NCI-H2081 (cell line): ENCODE measurements at places on chromosomes 16 and 17.

DNA sequence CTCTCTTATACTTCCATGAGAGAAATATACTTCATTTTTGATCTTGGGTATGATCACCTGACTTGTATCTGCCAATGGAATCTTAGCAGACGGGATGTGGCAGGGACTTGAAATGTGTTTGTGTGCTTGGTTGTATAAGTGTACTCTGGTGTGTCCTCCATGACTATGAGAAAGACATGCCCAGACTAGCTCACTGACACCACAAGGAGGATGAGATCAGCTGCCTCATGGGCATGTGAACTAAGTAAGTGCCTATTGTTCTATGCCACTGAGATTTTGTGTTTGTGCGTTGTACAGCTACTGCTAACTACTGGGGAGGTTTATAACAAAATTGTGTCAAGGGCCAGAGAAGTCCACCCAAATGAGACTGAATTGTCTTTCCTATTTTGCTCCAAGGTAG is 402.2 kb upstream of the SALL1 start:
- DNase-seq = no peak

- no peak for DNase-seq
These were observed 13.7 kb downstream of the ATP2A3 start for GRCh38 chr17:3950584-3950983.

GRCh38 chr17:34308371-34308770 is 10.9 kb upstream of the CCL8 start:
- DNase-seq = no peak

DNA sequence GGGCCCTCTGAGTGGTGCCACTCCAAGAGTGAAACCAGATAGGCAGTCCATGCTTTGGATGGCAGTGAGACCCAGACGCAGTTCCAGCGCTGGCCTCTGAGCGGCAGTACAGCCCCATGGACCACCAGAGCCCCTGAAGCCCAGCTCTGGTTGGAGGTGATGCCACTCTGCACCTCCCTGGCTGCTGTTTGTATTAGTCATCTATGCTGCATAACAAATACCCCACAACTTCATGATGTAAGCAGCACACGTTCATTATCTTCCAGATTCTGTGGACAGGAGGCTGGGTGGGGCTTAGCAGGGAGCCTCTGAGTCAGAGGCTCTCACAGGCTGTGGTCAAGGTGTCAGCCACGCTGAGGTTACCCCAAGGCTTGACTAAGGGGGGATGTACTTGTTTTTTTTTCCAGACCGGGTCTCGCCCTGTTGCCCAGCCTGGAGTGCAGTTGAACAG is 5.1 kb upstream of the NME4 start:
- DNase-seq = peak; percentile 59

DNA sequence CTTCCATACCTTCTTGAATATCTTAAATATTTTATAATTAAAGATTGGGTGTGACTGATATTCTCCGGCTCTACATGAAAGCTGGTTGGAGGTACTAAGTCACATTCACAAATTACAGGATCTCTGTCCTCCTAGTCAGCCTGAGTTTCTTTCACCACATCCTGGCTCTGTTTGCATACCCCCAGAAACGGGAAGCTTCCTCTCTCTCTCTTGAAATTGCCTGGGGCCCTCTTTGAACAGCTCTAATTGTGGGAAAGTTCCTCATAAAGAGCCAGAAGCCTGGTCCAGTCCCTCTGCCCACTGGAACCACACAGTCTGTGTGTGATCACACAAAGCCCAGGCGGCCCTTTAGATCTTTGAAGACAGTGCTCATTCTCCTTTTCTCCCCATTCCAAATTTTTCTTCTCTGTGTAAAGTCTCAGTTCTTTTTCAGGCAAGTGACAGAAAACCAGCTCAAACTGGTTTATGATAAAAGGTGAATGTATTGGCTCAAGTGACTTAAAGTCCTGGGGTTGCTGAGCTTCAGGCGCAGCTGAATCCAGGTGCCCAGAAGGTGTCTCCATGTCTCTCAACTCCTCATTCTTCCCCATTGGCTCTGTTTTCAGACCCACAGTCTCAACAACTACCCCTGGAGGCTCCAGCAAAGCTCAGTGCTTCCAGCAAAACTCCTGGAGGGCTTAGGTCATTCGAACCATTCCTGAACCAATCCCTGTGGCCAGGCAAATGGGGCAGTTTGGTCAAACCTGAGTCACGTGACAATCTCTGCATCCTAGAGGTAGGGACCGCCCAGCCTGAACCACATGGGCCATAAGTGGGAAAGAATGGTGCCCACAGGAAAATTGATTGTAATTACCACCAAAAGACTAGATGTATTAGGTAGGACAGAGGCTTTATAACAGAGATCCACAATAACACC is 8.5 kb upstream of the RAI1 start:
- DNase-seq = no peak

- no peak for DNase-seq
These were observed 83.2 kb upstream of the GNAO1 start for GRCh38 chr16:56108056-56108471.

GRCh38 chr17:14950216-14950615 is 314.9 kb downstream of the PMP22 start:
- DNase-seq = no peak

DNA sequence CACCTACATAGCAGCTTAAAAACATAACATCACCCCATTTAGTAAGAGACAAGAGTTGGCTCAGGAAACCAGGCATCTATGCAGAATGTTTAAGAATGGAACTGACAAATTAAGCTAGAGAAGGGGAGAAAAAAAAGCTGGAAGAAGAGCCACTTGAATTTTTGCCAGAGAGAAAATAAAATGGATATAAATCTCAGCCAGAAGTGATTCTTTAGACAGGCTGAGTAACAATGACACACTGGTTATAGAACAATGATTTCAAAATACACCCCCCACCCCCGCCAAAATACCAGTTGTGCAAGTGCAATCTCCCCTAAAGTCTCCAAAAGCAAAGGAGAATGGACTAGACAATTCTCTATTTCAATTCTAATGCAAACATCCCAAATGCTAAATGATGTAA is 22.4 kb downstream of the LSM12 start:
- no peak for DNase-seq

- DNase-seq = no peak
These were observed 538.0 kb downstream of the CDH13 start for GRCh38 chr16:83164816-83165215.

DNA sequence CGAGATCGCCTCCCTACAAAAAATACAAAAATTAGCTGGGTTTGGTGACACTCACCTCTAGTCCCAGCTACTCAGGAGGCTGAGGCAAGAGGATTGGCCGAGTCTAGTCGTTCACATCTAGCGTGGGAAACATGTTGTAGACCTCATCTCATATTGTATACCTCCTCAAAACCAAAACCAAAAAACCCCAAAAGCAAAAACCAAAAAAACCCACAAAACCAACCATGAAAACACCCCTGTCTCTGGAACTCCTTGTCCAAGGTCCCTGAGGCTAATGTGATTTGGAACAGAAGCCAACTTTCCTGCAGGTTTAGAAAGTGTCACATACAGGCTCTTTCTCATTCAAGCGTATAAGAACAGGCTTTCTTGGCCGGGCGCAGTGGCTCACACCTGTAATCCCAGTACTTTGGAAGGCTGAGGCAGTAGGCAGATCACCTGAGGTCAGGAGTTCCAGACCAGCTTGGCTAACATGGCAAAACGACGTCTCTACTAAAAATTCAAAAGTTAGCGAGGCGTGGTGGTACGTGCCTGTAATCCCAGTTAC is 29.0 kb downstream of the RAB11FIP3 start:
- no peak for DNase-seq

DNA sequence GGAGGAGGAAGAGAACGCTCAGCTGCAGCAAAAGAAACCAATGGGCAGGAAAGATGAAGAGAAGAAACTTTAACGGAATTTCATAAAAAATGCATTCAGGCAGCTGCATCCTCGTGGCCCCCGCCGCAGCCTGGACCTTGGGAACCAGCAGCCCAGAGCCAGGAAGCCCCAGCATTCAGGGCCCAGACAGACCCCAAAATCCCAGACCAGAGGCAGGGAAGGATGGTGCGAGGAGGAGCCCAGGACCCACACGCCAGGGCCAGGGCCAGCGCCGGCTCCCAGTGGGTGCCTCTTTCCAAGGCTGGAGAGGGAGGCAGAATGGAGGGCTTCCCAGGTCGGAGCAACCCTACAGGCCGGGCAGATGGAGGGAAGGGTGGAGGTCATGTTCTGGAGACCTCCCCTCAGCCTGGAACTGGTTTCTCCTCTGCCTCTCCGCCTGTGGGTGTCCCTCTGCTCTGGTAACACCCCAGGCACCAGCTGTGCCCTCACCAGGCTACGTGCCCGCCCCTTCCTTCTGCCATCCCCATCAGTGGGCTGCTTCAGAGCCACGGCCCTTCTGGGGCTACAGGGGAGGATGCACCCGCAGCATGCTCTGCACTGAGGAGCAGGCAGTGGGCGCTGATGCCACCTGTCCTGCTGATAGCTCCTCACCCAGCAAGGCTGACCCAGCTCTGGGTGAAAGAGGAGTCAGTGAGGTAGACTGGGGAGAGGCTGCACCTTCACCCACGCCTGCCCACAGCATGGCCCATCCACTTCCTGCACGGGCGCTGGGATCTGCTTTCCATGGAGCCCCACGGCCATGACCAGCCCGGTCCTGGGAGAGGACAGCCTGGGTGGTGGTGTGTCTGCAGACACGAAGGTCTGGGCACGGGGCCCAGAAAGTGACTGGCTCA is 1.2 kb upstream of the MIF4GD start:
- no peak for DNase-seq

- DNase-seq = no peak
These were observed 36.7 kb upstream of the NDRG4 start for GRCh38 chr16:58462997-58463941.

- DNase-seq = peak; percentile 35
These were observed 15.0 kb downstream of the GINS2 start for GRCh38 chr16:85673529-85674417.

GRCh38 chr17:50719924-50720794 is 756 bp downstream of the LUC7L3 start:
- DNase-seq = no peak

GRCh38 chr17:14746822-14747602 is 446.1 kb downstream of the HS3ST3B1 start:
- no peak for DNase-seq

- no peak for DNase-seq
These were observed 35.1 kb downstream of the GDE1 start for GRCh38 chr16:19486750-19487325.

DNA sequence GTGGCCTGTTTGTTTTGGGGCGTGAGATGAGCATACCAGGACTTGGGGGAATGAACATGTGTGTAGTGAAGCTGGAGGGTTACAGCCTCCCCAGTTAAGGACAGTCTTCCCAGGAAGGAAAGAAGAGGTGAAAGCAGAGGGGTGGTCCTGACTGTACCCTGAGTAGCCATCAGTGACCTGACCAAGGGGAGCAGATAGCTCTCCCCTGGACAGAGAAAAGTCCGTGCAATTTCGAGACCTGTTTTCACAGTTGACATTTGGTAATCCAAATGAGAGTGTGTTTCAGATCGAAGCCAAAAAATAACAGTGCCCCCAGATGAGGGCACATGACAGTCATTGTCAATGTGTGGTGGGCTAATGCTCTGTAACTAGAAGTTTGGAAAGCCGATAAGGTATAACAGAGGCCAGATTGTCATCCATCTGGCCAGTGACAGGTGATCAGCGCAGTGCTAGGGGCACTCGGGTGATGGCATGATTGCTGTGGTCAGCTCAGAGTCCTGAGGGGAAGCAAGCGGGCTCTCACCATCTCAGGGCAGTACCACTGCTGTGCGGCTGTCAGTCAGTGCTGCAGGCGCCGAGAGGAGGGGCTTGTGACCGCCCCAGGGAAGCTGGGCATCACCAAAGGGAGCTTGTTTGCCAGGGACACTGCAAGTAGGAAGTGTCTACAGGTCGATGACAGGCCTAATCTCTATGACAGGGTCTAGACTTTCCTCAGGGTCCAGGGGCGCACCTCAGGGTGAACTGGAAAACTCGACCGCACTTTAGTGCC is 1.1 kb upstream of the NME2 start:
- peak; percentile 20 for DNase-seq

DNA sequence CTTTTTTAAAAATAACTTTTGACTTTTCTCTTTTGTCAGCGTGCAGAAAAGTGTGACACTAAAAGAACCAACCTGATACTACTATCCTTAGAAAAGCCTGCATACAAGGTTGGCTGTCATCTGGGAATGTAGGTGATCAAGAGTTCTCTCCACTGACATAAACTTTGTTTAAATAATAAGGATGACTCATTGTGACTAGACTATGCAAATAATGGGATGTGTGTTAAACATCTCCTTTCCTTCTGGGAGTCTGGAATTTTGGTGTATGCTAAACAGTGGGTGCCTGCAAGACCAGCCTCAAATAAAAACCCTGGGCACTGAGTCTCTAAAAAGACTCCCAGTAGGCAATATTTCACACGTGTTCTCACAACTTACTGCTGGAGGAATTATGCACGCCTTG is 373.4 kb downstream of the CNTNAP4 start:
- DNase-seq = no peak

DNA sequence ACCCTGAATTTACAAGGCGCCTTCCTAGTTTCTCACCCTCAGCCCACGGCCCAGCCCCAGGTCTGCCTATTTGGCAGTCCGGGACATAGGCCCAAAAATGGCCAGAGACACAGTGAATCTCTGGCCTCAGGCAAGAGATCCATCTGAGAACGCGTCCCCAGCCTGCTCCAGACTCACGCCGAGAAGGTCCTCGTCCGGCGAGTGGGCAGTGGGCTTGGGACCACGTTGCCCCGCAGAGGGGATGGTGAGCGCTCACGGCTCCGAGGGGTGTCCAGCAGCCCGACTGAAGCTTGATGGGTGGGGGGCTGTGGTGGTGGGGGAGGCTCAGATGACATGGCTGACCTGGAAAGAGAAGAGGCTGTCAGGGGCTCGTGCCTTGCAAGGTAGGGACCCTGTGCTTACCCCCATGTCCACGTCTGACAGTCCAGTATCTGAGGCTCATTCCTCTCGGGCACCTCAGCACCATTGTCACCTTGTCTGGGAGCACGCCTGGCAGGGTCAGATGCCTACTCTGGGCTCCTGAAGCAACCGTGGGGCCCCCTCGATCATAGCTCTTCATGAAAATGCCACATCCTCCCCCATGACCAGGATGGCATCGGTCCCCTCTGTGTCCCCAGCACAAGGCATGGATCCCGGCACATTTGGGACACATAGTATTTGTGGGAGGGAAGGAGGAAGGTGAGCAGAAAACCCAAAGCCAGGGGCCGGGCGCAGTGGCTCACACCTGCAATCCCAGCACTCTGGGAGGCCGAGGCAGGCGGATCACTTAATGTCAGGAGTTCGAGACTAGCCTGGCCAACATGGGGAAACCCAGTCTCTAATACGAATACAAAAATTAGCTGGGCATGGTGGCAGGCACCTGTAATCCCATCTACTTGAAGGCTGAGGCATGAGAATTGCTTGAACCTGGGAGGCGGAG is 9.6 kb downstream of the CARHSP1 start:
- no peak for DNase-seq

DNA sequence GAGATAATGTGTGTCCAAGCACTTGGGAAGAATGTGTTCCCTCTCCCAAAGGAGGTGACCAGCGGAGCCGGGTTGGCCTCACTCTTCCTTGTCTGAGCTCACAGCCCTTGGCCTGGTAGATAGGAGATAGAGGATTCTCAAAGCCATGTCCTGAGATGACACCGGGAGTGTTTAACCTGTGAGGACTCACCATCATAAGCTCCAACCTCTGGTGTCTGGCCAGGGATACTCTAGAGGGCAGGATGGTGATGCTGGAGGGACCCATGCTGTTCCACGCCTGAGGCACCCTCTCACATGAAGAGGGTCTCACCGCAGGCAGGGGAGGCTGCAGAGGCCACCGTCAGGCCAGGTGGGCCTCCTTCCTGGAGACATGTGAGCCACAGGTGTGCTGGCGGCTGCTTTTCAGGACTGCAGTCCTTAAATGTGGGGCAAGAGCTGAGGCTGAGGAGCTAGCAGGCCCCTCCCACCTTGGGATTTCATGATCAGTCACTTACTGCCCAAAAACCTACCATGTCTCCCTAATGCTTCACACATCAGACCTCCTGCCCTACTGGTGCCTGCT is 6.6 kb upstream of the ZNF629 start:
- DNase-seq = no peak
